Aorta (tissue), 5 donors: ENCODE measurements at places on chromosomes 6 and 20. TPM values are rescaled to one million over a fixed set of nuclear protein-coding genes. Genes with fewer than 3 reads are reported as not detected.

DNA sequence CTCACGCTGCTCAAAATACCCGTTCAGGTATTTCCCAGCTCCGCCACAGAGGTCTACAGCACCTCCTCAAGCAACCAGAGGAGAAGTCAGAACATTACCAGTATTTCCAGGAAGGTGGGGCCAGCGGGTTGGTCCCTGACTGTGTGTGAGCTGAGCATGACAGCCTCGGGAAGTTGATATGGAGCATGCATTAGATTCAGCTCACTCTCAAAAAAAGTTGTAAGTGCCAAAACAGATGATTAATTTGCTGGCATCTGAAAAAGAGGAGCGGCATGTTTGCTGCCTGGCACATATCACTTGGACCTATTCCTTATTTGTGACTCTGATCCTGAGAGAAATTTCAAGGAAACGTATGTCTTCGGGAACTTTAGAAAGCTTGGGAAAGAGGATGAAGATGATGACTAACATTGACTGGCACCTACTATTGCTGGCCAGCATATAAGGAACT lies 32.3 kb downstream of the ELOVL2 start:
- H3K27ac ChIP-seq: no peak overlapping the region
- no peak overlapping the region for H3K4me3 ChIP-seq
- no peak for DNase-seq
- no peaks in the 10 kb centered on the region for H3K27me3 ChIP-seq
- H3K36me3 ChIP-seq: no peaks in the 10 kb centered on the region

- H3K36me3 ChIP-seq: no peaks in the 10 kb centered on the region
- H3K27ac ChIP-seq: peak overlapping the region; percentile 49
- H3K4me3 ChIP-seq: no peak overlapping the region
These were observed 4.4 kb upstream of the IFNGR1 start for GRCh38 chr6:137223370-137224131.

- H3K4me3 ChIP-seq: peak overlapping the region; percentile 26
- peak overlapping the region; percentile 51 for H3K27ac ChIP-seq
- DNase-seq: no peak
- H3K36me3 ChIP-seq: peaks cover 9% of the 10 kb centered on the region
These were observed 8.6 kb downstream of the GJA1 start for GRCh38 chr6:121443971-121444541.

DNA sequence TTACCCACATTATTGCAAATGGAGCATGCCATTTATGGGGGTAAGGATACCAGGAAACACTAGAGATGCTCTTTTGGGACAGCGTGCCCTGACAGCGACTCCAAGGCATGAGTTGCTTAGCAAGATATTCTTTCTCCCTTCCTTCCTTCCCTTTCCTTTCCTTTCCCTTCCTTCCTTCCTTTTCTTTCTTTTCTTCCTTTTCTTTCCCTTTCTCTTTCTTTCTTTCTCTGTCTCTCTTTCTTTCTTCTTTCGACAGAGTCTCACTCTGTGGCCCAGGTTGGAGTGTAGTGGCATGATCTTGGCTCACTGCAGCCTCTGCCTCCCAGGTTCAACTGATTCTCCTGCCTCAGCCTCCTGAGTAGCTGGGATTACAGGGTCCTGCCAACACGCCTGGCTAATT lies 3.3 kb downstream of the MUCL3 start:
- H3K27ac ChIP-seq: no peak overlapping the region
- H3K4me1 ChIP-seq: no peaks in the 10 kb centered on the region
- H3K36me3 ChIP-seq: no peaks in the 10 kb centered on the region

- DNase-seq: no peak
- H3K27ac ChIP-seq: no peak overlapping the region
- no peaks in the 10 kb centered on the region for H3K4me1 ChIP-seq
- no peaks in the 10 kb centered on the region for H3K36me3 ChIP-seq
These were observed 39.7 kb upstream of the TULP1 start for GRCh38 chr6:35552285-35552917.

The ELOVL2 gene
- total RNA-seq: 1.5 TPM

DNA sequence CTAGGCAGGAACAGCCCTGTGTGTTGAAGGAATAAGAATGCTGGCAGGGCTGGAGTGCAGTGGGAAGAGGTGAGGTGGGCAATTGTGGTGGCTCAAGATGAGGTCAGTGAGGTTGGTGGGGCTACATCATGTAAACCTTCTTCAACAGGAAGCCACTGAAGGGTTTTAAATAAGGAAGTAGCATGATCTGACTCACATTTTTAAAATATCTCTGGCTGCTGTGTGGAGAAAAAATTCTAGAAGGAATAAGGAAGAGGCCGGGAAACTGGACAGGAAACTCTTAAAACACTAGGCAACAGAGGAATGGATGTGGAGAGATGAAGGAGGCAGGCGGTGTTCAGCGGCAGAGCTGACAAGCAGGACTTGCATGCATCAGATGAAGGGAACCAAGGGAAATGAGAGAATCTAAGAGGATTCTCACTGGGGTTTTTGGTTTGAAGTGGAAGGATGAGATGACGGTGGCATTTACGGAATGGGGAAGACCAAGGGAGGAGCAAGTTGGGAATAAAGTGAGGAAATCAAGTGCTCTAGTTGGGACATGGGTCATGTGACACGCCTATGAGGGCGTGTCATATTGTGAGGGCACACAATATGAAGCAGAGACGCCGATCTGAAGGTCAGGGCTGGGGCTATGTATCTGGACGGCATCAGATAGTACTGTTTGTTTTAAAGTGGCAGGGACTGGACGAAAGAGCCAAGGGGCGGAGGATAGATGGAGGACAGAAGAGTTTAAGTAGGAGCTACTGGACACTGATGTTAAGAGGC lies 18.2 kb downstream of the TMEM242 start:
- no peak for DNase-seq
- H3K4me1 ChIP-seq: no peaks in the 10 kb centered on the region
- H3K4me3 ChIP-seq: no peak overlapping the region
- no peaks in the 10 kb centered on the region for H3K36me3 ChIP-seq
- H3K27ac ChIP-seq: peak overlapping the region; percentile 52

- no peaks in the 10 kb centered on the region for H3K36me3 ChIP-seq
- H3K4me3 ChIP-seq: no peak overlapping the region
- H3K27me3 ChIP-seq: no peaks in the 10 kb centered on the region
- no peak for DNase-seq
- no peaks in the 10 kb centered on the region for H3K4me1 ChIP-seq
These were observed 18.7 kb downstream of the UQCC2 start for GRCh38 chr6:33692760-33693158.

DNA sequence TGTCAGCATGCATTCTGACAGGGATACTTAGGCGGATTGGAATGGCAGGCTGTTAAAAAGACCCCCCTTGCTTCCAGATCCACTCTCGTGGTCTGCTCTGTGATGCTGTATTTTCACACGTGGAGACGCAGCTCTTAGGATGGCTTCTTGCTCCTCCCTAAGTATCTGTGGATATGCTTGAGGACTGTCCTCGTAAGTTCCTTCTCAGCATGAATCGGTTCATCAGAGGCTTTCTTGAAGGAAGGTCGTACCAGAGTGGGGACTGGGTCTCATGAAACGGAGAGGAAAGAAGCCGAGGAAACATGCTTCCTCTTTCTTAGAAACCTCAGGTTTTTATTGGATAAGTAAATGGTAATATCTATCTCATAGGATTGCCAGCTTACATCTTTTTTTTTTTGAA lies 220.4 kb downstream of the FARS2 start:
- H3K27me3 ChIP-seq: no peaks in the 10 kb centered on the region
- no peak for DNase-seq
- H3K4me1 ChIP-seq: no peaks in the 10 kb centered on the region
- no peak overlapping the region for H3K4me3 ChIP-seq

The AURKA gene
- 0.26 TPM for total RNA-seq

DNA sequence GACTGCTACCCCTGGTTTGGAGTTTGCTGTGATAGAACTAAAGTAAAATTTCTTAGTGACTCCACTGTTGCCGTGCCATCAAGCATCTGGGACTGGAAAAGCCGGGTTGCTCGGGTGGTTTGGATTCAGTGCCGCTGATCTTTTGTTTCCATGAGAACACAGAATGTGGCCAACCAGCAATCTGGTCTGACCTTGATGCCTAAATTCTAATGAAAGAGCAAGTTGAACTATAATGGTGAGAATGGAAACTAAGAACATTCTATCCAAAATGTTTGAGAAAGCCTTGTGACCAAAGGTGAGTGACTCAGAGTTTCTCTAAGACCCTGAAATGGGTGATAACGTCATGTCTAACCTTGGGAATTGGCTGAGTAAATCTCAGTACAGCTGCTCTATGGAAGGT lies 9.9 kb upstream of the PI16 start:
- no peaks in the 10 kb centered on the region for H3K4me1 ChIP-seq
- DNase-seq: no peak
- no peak overlapping the region for H3K4me3 ChIP-seq
- no peaks in the 10 kb centered on the region for H3K36me3 ChIP-seq

The ERVFRD-1 gene
- 0.12 TPM for total RNA-seq

The OR2H2 gene
- total RNA-seq: not detected

GRCh38 chr6:159466926-159467325 lies 226.1 kb downstream of the SOD2 start:
- no peak for DNase-seq
- no peaks in the 10 kb centered on the region for H3K4me1 ChIP-seq
- no peaks in the 10 kb centered on the region for H3K36me3 ChIP-seq
- H3K27ac ChIP-seq: no peak overlapping the region

The EEF1A2 gene
- 0.88 TPM for total RNA-seq

DNA sequence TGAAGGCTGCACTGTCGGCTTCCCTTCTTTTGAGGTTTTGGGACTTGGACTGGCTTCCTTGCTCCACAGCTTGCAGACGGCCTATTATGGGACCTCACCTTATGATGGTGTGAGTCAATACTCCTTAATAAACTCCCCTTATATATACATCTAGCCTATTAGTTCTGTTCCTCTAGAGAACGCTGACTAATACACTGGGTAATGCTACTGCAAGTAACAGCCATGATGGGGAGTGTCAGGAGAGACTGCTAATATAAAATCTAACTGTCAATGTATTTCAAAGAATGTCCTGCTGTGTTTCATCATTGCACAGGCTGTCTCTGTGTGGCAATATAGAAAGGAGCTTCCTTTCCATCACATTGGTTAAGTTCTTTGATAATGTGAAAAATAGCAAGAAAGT lies 57.7 kb upstream of the UST start:
- H3K27ac ChIP-seq: no peak overlapping the region
- H3K27me3 ChIP-seq: no peaks in the 10 kb centered on the region
- H3K4me1 ChIP-seq: no peaks in the 10 kb centered on the region

DNA sequence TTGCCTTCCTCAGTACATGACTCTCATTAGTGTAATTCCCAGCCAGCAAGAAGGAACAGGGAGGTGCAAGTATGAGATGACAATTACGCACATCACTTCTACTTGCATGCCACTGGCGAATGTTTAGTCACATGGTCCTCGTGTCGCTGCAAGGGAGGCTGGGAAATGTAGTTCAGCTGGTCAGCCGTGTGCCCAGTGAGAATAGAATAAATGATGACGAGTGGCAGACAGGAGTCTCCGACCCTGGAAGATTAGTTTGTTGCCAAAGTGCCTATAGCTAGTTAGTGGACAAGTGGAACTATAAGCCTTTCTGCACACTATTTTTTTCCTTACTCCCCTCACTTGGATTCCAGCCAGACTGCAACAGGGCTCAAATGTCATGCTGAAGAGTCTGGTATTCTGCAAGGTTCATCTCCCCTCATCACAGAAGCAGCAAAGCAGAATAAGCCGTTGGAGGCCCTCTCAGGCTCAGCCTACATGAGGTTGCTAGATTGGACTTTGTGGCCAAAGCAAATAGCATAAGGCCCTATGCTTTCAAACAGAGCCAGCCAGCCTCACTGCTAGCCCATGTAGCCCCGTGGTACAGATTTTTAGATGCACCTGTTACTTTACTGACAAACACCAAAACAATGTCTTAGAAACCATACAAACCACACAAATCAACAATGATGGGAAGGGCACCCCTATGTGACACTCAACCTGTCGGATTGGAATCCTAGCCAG lies 9.7 kb downstream of the LINC00237 start:
- H3K4me1 ChIP-seq: no peaks in the 10 kb centered on the region
- no peak overlapping the region for H3K4me3 ChIP-seq
- no peak overlapping the region for H3K27ac ChIP-seq
- DNase-seq: no peak
- peaks cover 1% of the 10 kb centered on the region for H3K27me3 ChIP-seq

GRCh38 chr20:24962182-24962492 lies 13.1 kb downstream of the CST7 start:
- H3K36me3 ChIP-seq: peaks cover 6% of the 10 kb centered on the region
- no peak overlapping the region for H3K4me3 ChIP-seq
- DNase-seq: no peak
- no peak overlapping the region for H3K27ac ChIP-seq

DNA sequence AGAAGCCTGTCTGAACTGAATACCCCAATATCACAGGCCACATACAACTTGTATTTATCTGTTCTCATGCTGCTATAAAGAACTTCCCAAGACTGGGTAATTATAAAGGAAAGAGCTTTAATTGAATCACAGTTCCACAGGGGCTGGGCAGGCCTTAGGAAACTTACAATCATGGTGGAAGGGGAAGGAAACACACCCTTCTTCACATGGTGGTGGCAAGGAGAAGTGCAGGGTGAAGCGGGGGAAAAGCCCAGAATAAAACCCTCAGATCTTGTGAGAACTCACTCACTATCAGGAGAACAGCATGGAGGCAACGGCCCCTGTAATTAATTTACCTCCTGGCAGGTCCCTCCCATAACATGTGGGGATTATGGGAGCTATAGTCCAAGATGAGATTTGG lies 50.3 kb upstream of the FNDC1 start:
- DNase-seq: no peak
- H3K27ac ChIP-seq: no peak overlapping the region
- no peaks in the 10 kb centered on the region for H3K4me1 ChIP-seq
- H3K4me3 ChIP-seq: no peak overlapping the region
- H3K36me3 ChIP-seq: no peaks in the 10 kb centered on the region

- DNase-seq: peak; percentile 59
- H3K27ac ChIP-seq: no peak overlapping the region
- H3K36me3 ChIP-seq: no peaks in the 10 kb centered on the region
- H3K4me1 ChIP-seq: no peaks in the 10 kb centered on the region
- no peaks in the 10 kb centered on the region for H3K27me3 ChIP-seq
- H3K4me3 ChIP-seq: no peak overlapping the region
These were observed 200.9 kb downstream of the DLL1 start for GRCh38 chr6:170089963-170090362.

DNA sequence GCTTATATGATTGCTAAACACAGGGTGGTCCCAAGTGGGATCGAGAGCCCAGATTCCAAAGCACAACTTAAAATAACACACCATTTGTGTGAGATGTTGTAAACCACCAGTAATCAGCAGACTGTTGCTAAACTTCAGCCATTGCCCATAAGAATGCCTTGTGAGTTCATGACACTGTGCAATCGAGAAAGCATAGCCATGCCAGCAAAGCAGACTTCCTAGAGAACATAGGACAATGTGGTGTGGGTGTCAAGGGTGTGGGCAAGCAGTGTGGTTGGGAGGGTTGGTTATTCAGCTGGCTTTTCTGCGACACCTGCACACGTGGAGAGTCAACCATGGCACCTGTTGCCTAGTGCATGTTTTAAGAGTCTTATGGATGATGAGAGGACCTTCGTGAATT lies 16.1 kb upstream of the CALHM6 start:
- DNase-seq: no peak
- H3K27ac ChIP-seq: no peak overlapping the region
- H3K36me3 ChIP-seq: no peaks in the 10 kb centered on the region
- H3K4me3 ChIP-seq: no peak overlapping the region
- no peaks in the 10 kb centered on the region for H3K27me3 ChIP-seq

GRCh38 chr20:6122111-6122872 lies 538 bp downstream of the FERMT1 start:
- DNase-seq: no peak
- no peak overlapping the region for H3K27ac ChIP-seq
- peak overlapping the region; percentile 5 for H3K4me3 ChIP-seq
- no peaks in the 10 kb centered on the region for H3K4me1 ChIP-seq
- no peaks in the 10 kb centered on the region for H3K27me3 ChIP-seq
- H3K36me3 ChIP-seq: no peaks in the 10 kb centered on the region

The PRSS35 gene
- total RNA-seq: 4.1 TPM

- no peaks in the 10 kb centered on the region for H3K4me1 ChIP-seq
- no peaks in the 10 kb centered on the region for H3K36me3 ChIP-seq
- H3K27me3 ChIP-seq: no peaks in the 10 kb centered on the region
These were observed 534 bp downstream of the NANP start for GRCh38 chr20:25623225-25623735.
